AG09309 (cell line): ENCODE measurements at places on chromosomes 13 and 19.

GRCh38 chr19:45200568-45200967 lies 22.0 kb downstream of the BLOC1S3 start:
- DNase-seq = no peak

- no peak for DNase-seq
Measured at GRCh38 chr19:51560339-51560738, 10.7 kb upstream of the ZNF175 start.

DNA sequence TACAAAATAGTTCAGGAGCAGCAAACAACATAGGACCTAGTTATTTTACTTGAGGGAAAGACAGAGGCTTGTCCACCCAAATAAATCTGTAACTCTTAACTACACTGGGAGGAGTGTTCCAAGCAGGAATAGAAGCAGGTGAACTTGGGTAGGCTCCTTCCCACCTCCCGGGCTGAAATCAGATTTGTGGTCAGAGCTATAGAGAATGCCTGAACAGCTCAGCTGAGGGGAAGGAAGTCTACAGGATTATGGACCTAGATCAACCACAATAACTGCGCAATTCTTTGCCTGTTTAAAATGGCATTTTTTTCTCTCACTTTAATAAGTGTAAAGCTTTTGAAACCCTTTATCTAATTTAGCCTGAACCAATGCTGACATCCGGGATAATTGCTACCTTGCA lies 73.5 kb upstream of the IRS2 start:
- no peak for DNase-seq

DNA sequence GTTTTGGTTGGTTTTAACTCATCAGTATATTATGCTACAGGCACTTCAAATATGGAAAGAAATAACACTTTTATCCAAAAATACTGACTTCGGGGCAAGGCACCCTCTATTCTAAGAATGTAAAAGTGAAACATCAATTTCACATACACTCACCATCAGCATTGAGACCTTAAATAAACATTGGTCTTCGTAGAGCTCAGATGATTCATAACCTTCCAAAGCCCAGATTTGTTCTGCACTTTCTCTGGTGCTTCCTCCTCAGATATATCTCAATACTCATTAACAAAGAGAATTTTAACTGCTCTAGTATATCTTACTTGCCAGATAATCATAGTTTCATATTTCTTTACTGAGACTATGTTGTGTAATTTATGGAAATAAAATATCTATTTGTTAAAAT lies 794.3 kb downstream of the LIG4 start:
- no peak for DNase-seq
